ENCODE measurements at places on chromosomes 5 and 9. TPM values are rescaled to one million over a fixed set of nuclear protein-coding genes. Genes with fewer than 3 reads are reported as not detected.
A peak's percentile ranks its signal among the peaks of the same experiment; 100 is the strongest.

RGS14 gene
- 7.1 TPM for polyA plus RNA-seq

ABCA1 gene
- polyA plus RNA-seq, result 7.2 TPM

LMAN2 gene
- polyA plus RNA-seq, result 75.4 TPM

GCNT4 gene
- 0.48 TPM for polyA plus RNA-seq

MUSK gene
- 11.8 TPM for polyA plus RNA-seq

DNA sequence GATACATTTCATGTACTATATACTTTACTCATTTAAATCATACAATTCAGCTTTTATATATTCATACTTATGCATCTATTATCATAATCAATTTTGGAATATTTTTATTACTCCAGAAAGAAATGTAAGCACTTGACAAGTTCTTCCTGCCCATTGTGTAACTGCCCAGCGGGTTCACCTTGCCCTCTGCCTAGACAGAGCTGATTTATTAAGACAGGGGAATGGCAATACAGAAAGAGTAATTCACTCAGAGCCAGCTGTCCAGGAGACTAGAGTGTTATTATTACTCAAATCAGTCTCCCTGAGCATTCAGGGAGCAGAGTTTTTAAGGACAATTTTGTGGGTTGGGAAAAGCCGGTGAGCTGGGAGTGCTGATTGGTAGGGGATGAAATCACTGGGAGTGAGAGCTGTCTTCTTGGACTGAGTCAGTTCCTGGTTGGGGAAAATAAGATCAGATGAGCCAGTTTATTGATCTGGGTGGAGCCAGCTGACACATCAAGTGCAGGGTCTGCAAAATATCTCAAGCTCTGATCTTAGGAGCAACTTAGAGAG is 16.1 kb upstream of the SPIN1 start:
- DNase-seq, result no peak

DNA sequence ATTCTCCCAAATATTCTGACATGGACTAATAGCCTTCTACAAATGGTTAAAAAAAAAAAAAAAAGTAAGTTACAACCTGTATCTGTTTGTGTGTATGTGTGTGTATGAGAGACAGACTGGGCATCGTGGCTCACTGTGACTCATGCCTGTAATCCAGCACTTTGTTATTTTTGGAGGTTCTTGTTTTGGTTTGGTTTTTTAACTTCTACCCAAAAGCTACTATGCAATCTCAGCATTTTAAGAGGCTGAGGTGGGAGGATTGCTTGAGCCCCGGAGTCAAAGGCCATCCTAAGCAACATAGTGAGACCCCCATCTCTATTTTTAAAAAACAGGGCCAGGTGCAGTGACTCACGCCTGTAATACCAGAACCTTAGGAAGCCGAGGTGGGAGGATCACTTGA is 17.6 kb upstream of the HAVCR1 start:
- DNase-seq, result no peak

- DNase-seq, result no peak
Observed at GRCh38 chr5:96049398-96050272, 88.0 kb upstream of the ELL2 start.

GRCh38 chr5:178331491-178331996 is 98.9 kb upstream of the PHYKPL start:
- DNase-seq, result peak; percentile 83

GRCh38 chr9:85417674-85418073 is 324.1 kb downstream of the AGTPBP1 start:
- DNase-seq, result no peak

GRCh38 chr5:164203581-164204225 is 698.3 kb downstream of the MAT2B start:
- DNase-seq, result no peak

GRCh38 chr5:40404613-40405012 is 275.1 kb upstream of the PTGER4 start:
- DNase-seq, result no peak

GRCh38 chr5:134120386-134121138 is 6.1 kb downstream of the TCF7 start:
- DNase-seq, result no peak

GRCh38 chr5:126366199-126366560 is 57.0 kb upstream of the GRAMD2B start:
- DNase-seq, result no peak

GRCh38 chr5:147084702-147085101 is 150.1 kb upstream of the STK32A start:
- no peak for DNase-seq

DNA sequence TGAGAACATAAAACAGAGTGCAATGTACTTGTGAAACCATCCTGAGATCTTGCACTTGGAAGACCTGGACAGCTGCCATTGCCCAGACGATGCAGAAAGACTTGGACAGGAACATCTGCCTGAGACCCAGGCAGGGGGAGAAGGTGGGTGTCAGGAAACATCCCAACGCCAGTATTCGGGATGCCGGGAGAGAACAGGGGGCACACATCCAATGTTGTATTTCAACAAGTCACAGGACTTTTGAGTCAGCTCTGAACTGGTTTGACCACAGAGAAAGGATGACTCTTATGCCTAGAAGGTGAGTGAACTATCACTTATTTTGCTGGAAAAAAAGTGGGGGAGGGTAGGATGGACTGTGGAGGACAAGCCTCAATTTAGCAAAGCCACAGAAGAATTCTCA is 124.6 kb downstream of the ROR2 start:
- DNase-seq, result no peak

- no peak for DNase-seq
Observed at GRCh38 chr5:131256507-131256823, 7.4 kb upstream of the CDC42SE2 start.

DNA sequence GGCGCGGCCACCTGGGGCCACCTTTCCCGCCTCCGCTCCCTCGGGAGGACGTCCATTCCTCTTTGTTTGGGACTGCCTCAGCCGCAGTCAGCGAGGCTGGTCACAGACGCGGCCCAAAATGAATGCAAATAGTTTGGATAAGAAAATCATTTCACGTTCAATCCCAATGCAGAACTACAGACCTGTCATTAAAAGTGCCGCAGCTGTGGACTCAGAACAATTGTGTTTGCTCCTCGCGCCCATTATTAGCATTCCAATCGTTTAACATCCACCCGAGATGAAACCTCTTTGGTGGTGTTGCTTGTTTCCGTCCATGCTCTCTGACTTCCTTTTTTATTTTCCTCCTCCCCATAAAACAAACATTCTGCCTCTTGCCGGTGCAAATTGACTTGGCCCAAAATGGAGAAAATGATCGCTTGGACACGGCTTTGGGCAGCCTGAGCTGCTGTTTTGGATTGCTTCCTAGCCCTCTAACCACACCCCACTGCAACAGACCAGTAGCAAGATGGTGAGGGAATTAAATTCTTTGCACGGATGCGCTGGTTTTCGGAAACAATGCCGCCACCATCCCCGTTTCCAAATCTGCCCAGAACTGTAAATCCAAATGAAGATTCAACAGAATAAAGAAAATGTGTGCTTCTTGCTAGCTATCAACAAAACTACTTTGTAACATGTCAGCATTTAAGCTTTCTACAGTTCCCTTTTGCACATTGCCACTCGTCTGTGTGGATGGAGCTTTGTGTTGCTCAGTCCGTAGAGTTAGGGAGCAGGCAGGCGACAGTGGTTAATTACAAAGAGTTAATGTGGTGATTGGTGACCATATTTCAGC is 784 bp downstream of the NLN start:
- DNase-seq, result peak; percentile 54
